ENCODE measurements at places on chromosomes 4 and X.
A peak's percentile ranks its signal among the peaks of the same experiment; 100 is the strongest.

DNA sequence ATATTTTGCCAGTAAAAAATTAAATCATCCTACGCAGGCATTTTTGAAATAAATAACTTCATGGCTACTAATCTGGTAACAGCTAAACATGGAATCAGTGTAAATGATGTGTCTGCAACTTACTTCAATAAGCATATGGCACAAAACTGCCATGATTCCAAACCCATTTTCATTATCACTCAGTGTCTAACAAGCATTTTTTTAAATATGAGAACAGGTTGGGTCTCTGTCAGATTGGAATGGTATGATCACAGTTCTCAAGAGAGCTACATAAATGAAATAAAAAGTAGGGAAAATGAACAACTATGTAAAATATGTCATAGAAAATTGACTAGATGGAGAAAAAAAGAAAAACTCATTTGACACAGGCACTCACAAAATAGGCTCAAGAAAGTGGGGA, 476.9 kb upstream of the NWD2 start:
- no peak for DNase-seq

DNA sequence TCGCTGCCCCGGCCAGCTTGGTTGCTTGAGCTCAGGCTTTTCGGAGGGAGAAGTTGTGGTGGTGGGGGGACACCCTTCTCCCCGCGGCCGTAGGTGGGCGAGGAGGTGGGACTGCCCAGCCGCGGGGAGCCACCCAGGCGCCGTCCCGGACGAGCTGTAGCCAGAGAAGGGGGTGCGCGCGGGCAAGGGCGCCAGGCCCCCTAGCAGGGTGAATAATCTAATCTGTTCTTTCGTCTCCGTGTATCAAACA, 3.1 kb downstream of the MID1IP1 start:
- no peak for DNase-seq

- DNase-seq, result no peak
Observed at GRCh38 chrX:16836371-16836770, 33.8 kb downstream of the RBBP7 start.

DNA sequence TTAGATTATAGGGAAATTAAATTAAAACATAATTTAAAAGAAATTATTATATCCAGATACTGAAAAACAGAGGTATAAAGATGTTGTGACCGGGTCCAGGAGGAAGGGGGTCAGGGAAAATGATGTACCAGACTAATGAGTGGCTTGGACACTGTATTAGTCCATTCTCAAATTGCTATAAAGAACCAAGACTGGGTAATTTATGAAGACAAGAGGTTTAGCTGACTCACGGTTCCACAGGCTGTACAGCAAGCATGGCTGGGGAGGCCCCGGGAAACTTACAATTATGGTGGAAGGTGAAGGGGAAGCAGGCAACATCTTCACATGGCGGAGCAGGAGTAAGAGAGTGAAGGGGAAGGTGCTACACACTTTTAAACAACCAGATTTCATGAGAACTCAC, 3.4 kb upstream of the FAM9B start:
- no peak for DNase-seq

- DNase-seq, result peak; percentile 76
Observed at GRCh38 chr4:165505958-165506837, 127.4 kb downstream of the CPE start.

- peak; percentile 52 for DNase-seq
Observed at GRCh38 chr4:93320356-93320755, 508.2 kb upstream of the ATOH1 start.

- no peak for DNase-seq
Observed at GRCh38 chr4:138665851-138666250, 349.7 kb upstream of the NOCT start.

DNA sequence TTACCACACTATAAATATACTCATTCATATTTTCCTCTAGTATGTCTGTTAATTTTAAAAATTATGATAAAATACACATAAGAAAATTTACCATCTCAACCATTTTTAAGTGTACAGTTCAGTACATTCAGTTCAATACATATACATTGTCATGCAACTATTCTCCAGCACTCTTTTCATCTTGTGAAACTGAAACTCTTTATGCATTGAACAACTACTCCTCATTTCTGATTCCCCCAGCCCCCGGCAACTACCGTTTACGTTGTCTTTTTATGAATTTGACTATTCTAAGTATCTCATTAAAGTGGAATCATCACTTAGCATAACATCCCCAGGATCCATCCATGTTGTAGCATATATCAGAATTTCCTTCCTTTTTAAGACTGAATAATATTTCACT, 8.7 kb downstream of the SMARCAD1 start:
- DNase-seq, result no peak

GRCh38 chrX:21747558-21747957, 10.4 kb downstream of the SMPX start:
- DNase-seq, result no peak

DNA sequence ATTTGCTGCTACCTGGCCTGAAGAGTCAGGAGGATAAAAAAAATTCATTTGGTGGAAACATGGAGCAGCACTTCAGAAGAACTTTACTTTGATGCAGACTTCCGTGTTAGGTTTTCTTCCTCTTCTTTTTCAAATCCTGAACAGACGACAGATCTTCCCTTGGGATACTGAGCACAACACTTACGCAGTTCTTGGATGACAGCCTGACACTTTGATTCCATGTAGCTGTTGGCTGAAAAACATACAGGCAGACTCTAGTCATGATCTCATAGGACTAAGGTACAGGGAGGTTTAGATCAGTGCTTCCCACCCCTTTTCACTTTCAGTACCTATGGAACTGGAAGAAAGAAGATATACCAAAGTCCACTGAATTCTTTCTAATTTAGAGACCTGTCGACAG, 9.2 kb downstream of the CMC4 start:
- no peak for DNase-seq

DNA sequence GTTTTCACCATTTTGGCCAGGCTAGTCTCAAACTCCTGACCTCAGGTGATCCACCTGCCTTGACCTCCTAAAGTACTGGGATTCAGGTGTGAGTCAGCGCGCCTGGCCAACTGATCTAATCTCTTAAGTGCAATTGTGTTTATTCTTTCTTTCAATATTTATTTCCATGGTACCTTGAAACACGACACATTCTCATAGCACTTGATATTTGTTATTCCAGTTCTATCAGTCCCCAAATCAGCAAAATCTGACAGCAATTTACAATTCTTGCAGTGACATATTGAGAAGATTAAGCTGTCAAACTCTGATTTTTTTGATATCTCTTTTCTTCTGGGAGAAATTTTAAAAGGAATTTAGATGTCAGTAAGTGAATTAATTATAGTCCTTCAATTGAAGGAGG, 218.1 kb upstream of the FAT4 start:
- no peak for DNase-seq

DNA sequence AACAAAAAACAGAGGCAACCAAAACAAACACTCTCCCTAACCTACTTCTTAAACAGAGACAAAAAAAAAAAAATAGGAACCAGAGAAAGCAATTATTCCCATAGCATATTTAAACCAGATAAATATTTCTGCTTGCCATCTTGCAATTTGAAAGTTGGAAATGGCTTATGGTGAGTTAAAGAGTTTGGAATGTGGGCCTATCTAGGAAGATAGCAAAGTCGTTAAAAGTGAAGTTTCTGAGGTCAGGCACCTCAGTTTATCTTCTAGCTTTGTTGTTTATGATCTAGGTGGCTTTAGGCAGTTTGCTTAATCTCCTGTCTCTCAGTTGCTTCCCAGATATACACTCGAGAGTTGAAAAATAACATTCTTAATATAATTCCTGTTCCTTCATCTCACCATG, 284.2 kb downstream of the KCNIP4 start:
- DNase-seq, result no peak

GRCh38 chrX:112738347-112739033, 58.8 kb upstream of the LHFPL1 start:
- DNase-seq, result peak; percentile 50

DNA sequence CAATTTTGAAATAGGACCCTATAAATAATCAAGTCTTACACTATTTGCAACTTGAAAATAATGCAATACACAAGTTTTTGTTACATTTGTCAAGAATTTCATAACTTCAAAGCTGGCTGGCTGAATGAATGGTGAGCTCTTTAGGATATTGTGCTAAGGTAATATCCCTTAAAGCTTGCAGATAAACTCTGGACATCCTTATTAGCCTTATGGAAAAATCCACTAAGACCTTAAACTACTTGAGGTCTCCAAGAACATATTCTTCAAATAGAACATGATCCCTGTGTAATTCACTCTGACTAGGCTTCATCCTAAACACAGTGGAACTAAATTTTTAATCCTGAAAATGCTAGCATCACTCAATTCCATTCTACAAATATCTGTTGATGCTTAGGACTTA, 199.3 kb downstream of the PACRGL start:
- no peak for DNase-seq

GRCh38 chrX:82692991-82693390, 815.1 kb upstream of the POU3F4 start:
- no peak for DNase-seq

- peak; percentile 35 for DNase-seq
Observed at GRCh38 chr4:74408639-74409038, 36.3 kb upstream of the AREG start.

DNA sequence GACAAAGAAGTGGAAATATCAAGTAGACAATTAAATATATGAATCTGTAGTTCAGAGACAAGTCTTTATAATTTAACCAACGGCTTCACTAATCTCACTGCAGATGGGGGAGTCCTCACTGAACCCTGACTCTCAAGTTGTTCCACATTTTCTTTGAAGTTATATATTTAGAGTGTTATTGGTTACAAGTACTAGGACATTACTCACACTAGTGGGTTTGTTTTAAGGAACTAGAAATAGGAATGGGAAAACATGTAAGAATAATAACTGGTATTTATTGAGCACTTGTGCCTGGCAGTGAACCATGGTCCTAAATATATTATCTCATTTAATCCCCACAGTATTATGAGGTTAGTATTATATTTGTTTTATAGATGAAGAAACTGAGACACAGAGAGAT, 22.0 kb downstream of the MND1 start:
- DNase-seq, result no peak

DNA sequence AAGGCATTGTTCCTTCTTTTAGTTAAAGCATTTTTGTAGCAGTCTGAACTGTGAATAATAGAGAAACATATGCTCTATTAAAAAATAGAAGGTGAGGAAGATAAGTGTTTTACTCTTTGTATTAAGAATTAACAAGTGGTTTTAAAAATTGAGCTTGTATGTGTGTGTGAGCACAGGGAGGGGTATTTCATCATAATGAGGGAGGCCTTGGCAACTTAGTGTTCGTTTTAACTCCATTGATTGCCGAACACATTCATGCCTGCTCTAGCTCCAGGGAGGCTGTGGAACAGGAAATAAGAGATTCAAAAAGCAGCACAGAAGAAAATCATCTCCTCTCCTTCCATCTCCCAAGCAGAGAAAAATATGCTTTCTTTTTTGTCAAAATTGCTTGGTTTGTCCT, 14.8 kb downstream of the SHROOM3 start:
- DNase-seq, result no peak

- no peak for DNase-seq
Observed at GRCh38 chr4:162104459-162105124, 59.2 kb downstream of the FSTL5 start.

- no peak for DNase-seq
Observed at GRCh38 chr4:14915018-14915417, 87.3 kb upstream of the CPEB2 start.

- DNase-seq, result no peak
Observed at GRCh38 chrX:17432158-17432557, 57.2 kb downstream of the NHS start.

DNA sequence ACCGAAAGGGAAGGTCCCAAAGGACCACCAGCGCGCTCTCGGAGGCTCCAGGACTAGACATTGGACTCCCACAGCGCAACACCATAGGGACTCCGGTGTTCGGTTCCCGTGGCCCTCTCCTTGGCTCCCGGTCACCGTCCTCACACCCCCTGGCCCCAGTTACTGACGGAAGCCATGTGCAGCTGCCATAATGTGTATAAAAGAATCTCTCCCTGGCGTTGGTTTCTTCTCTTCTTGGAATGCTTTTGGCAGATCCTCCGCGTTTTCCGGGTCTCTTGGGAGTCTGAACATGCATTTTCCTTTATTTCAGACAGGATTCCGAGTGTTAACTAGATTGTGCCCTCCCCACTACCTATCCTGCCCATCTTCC, 69.8 kb downstream of the FBXO8 start:
- DNase-seq, result peak; percentile 29

GRCh38 chr4:52915191-52915590, 53.1 kb downstream of the RASL11B start:
- no peak for DNase-seq

GRCh38 chrX:150805736-150806135, 92.7 kb downstream of the CD99L2 start:
- no peak for DNase-seq
